Hematopoietic multipotent progenitor cell treated with erythropoietin and hydrocortisone succinate and interleukin-3 and kit ligand, for 15 days (in vitro differentiated cells): ENCODE measurements at places on chromosomes 16 and 17.

- no peak for DNase-seq
Observed at GRCh38 chr16:84082835-84083569, 33.7 kb downstream of the MBTPS1 start.

GRCh38 chr17:72747501-72747900, 345.0 kb downstream of the SLC39A11 start:
- DNase-seq, result no peak

- no peak for DNase-seq
Observed at GRCh38 chr17:28843816-28844148, 1.2 kb upstream of the FAM222B start.

GRCh38 chr16:84774810-84775209, 45.0 kb upstream of the CRISPLD2 start:
- no peak for DNase-seq

DNA sequence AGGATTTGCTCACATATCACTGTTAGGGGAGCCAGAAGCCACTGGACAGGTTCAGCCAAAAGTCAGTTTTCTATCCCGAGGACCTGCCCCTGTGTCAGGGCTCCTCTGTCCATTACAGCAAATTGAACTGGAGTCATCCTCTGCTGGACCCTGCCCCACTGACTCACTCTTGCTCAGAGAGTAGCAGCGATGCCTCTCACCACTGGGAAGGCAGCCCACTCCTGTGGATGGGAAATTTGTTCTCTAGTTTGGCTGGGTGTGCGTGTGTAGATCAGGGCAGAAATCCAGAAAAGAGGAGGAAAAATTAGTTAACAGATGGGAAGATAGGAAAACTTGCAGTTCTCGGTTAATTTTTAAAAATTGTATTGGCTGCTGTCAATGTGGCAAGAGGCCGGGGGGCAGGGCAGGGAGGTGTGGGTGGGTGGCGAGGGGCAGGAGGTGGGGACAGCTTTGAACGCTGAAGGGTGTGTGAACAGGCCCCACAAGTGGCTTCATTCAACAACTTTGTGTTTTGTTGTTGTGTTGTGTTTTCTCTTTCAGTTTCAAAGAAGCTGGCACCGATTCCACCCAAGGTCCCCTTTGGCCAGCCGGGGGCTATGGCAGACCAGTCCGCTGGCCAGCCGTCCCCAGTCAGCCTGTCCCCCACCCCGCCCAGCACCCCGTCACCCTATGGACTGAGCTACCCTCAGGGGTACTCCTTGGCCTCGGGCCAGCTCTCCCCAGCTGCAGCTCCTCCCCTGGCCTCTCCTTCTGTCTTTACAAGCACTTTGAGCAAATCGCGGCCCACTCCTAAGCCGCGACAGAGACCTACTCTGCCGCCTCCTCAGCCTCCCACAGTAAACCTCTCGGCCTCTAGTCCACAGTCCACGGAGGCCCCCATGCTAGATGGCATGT, 33.6 kb downstream of the ELAC2 start:
- DNase-seq, result no peak

DNA sequence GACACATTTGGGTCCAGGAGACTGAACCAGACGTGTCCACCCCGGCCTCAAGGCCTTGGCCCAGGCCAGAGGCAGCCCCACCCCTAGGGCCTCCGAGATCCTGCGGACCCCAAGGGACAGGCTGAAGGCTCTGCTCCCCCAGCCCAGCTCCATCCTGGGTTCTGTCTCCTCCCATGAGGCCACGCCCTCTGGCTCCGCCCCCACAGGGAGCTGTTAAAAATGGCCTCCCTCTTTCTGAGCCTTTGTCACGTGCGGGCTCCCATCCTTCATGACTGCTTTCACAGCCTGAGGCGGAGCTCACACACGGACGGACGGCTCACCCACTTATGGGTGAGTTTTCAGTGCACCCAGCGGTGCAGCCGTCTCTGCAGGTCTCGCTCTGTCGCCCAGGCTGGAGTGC, 6.5 kb upstream of the CACNA1H start:
- peak; percentile 2 for DNase-seq

GRCh38 chr17:74733365-74734122, 3.5 kb upstream of the RAB37 start:
- no peak for DNase-seq

DNA sequence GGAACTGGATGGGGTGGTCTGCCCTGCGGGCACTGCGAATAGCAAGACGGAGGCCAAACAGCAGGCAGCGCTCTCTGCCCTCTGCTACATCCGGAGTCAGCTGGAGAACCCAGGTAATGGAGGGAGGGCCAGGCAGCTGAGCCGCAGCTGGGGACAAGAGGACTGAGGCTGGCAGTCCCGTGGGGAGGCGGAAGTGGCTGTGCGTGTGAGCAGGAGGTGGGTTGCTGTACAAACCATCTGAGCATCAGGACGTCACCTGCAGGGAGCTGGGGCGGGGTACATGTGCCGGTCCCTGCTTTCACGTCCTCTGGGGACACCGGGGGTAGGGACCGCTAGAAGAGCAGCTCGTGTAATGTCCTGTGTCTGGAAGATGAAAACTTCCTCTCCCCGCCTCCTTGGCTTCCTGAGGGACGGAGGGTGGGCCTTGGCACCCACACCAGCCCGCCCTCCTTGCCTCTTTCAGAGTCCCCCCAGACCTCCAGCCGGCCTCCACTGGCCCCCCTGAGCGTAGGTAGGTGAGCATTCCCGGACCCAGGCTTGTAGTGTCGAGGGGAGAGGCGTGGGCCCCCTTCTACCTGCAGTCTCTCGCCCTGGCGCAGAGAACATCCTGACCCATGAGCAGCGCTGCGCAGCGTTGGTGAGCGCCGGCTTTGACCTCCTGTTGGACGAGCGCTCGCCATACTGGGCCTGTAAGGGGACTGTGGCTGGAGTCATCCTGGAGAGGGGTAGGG, 3.7 kb downstream of the ADAD2 start:
- no peak for DNase-seq

DNA sequence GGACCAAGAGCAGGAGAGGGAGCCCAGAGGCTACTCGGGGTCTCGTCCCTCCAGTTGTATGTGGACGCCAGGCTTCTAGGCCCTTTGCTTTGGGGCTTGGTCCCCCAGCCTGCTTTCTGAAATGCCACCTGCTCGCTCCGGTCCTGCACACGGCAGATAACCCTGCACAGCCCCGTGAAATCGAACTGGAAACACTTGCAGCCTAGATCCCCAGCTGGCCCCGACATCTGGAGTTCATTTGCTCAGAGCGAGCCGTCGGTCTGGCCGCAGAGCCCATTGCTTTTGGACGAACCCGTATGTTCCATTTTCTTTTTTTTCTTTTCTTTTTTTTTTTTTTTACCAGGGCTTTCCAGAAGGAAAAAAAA, 22.9 kb downstream of the C1QTNF1 start:
- DNase-seq, result no peak
